ENCODE measurements at places on chromosomes 7 and 10.

- no peak for DNase-seq
These were observed 15.9 kb downstream of the POLL start for GRCh38 chr10:101572126-101572525.

DNA sequence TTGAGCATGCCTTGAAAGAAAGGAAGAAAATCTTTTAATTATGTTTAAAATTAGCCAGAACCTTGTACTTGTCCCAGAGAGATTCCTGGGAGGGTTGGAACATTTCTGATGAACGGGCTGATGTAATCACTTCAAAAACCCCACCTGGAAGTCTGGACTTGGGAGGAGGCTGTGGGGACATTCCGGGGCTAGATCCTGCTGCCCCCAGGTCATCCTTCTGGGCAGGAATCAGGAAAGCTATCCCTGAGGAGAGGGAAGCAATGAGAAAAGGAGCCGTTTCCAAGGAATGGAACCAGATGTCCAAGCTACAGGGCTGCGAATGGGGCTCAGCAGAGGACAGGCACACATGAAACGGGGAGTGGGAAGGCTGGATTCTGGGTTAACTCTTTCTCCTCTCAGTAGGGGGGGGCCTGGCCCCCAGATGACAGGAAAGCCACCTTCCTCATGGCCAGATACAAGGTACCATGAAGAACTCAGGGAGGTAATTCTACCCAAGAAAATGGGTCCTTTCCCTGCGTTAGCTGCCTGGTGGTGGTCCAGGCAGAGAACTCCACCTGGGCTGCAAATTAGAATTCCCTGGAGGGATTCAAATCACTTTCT is 280.1 kb downstream of the TCF7L2 start:
- DNase-seq, result no peak

DNA sequence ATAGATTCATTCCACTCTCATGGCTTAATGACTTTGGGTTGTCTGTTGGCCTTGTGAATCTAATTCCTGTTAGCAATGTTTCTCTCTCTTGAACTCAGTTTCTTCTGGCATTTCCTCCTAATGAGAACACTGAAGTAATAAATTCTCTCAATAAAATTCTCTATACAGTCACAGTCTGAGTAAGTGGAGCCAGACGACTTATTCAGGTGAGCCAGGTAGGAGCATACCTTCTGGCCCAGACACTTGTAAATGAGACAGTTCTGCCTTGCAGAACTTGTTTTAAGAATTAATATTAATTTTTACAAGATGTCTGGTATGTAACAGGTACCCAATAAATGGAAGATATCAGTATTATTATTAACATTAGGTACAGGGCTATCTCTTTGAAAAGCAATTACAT is 28.6 kb upstream of the AGR2 start:
- DNase-seq, result no peak

DNA sequence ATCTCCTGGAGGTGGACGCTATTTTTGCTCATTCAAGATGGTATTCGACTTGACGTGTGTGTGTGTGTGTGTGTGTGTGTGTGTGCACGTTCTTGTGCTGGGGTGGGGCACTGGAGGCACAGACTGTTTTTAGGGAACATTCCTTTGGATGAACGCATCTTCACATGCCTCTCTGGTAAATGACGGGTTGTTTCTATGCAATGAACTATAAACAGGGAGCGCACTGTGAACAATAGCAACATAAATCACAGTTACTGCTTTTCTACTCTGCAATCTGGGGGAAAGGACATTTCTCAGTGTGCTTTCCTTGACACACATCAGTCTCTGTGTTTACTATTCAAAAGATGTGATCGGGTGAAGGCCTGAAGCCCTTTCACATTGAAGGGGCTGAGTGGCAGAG is 120.1 kb upstream of the PITRM1 start:
- no peak for DNase-seq

DNA sequence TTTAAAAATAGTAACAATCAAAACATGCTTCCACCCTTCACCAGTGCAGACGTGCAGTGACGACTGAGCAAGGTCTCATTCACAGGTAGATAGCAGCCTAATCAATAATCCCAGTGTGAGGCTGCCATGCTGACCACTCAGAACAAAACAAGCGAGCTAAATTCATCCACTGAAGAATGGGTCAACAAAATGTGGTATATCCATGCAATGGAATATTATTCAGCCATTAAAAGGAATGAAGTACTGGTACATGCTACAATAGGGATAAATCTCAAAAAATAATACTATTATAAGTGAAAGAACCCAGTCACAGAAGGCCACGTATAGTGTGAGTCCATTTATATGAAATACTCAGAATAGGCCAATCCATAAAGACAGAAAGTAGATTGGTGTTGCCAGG is 74.0 kb downstream of the PTPRE start:
- no peak for DNase-seq

GRCh38 chr10:110040108-110040507 is 32.3 kb downstream of the ADD3 start:
- DNase-seq, result no peak

- no peak for DNase-seq
These were observed 45.4 kb downstream of the MRPS24 start for GRCh38 chr7:43823941-43824340.

DNA sequence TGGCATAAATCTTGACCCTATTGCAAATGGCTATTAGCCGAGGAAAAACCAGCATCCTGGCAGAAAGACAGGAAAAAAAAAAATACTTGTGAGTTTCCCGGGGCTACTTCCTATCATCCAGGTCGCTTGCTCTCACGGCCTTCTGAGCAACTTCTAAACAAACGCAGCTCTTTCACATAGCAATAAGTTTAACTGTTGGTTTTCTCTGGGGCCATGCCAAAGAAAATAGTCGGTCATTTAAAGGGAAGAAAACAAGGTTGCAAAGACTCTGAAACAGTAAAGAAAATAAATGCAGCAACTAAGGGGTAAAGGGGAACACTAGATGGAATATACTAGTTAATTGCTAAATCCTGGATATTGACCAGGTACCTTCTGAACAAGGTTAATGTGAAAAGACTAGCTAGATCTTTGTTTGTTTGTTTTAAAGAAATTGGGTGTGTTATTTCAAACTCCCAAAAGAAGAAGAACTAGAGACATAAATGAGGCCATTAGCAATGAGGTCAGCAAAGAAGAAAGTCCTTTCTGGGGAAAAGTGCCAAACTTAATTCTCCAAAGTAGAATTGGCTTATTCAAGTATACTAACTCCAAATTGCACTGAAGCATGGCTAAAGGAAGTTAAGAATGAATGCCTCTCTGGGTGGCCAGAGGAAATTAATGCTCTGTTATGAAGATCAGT is 54.2 kb downstream of the SLC39A12 start:
- no peak for DNase-seq

DNA sequence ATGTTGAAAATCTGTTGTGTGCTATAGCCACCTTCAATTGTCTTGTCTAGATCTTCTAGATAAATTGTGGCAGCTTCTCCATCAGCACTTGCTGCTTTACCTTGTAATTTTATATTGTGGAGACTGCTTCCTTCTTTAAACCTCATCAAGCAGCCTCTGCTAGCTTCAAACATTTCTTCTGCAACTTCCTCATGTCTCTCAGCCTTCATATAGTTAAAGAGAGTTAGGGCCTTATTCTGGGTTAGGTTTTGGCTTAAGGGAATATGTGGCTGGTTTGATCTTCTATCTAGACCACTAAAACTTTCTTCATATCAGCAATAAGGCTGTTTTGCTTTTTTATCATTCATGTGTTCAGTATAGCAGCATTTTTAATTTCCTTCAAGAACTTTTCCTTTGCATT is 128.2 kb downstream of the ADAM22 start:
- DNase-seq, result no peak

DNA sequence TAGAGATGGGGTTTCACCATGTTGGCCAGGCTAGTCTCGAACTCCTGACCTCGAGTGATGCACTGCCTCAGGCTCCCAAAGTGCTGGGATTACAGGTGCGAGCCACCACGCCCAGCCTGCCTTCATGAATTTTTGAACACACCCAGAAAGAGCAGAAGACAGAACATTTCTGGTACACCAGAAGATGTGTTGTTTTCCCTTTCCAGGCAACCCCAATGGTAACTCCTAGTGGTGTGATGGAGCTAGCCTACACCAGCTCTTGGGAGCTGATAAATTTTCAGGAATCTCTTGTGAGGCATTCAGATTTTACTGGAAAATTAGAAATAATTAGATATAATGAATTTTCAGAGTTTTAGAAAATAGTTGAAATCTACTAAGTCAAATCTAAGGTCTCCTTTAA is 904 bp upstream of the CCDC7 start:
- no peak for DNase-seq

DNA sequence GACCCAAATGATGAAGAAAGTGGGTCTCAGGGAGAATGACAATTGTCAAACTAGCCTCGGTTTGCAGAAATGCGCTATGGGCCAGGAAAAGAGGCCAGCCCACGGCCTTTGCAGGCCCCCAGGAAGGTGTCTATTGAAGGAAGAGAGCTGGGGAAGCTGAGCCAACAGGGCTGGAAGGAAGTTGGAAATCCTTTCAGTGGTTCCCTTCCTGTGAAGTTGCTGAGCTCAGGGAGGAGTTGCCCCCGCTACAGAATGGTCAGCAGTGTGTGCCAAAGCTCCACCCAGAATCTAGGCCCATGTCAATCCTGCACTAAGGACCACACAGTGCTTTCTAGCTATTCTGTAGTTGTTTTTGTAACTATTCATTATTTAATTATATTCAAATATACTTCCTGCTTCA is 91.6 kb upstream of the ANLN start:
- no peak for DNase-seq

DNA sequence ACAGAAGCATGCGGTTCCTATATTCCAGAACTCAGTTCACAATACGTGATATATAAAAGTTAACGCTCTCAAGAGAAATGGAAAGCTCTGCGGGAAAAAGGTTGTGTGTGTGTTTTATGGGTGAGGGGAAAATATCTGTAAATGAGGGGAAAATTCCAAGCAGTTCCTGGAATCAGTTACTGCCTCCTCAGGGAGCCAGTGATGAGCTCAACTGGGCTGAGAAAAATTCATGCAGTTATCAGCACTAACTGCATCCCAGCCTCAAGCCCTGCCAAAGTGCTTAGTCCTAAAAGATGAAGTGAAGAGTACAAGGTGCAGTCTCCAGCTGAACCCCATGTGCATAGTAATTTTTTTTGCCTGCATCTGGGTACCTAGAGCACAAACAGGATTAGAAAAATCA is 191.9 kb downstream of the CDK14 start:
- DNase-seq, result no peak

- DNase-seq, result no peak
These were observed 14.3 kb upstream of the DMBT1 start for GRCh38 chr10:122546242-122546641.

DNA sequence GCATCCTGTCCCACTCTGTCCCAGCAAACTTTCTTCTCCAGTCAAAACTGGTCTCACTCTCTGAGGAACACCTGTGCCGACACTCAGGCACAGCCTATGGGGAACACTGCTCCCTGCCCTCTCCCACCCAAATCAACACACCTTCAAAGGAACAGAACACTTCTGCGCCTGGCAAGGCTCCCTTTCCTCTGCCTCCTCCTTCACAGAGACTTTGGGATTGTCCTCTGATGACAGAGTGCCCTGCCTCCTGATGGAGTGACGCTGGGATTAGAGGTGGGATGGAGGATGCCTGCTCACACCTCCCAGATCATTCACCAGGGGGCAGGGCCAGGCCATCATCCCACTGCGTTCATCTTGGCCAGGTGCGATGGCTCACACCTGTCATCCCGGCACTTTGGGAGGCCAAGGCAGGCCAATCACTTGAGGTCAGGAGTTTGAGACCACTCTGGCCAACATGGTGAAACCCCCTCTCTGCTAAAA is 26.5 kb downstream of the KLF6 start:
- no peak for DNase-seq

DNA sequence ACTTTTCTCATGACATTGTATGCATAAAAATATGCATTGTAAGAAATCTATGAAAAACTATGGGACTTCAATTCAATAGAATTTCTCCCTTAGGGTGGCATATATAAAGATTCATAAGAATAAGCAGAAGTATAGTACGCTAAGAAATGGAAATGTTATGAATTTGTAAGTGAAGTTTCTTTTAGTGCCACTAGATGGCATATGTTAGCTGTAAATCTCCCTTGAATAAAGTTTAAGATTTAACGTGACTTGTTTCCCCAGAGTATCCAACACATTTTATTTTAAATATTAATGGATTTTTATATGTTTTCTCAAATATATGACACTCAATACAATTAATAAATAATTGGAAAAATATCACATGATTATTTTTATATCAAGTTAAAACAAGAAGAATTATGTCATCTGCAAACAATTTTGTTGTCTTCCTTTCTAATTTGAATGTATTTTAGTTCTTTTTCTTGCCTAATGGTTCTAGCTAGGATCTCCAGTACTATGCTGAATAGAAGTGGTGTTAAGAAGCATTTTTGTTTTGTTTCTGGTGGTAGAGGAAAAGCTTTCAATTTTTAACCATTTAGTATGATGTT is 287.2 kb downstream of the HGF start:
- no peak for DNase-seq

- no peak for DNase-seq
These were observed 20.3 kb downstream of the COL26A1 start for GRCh38 chr7:101382937-101383336.

GRCh38 chr7:48691788-48692187 is 232.6 kb upstream of the CDC14C start:
- no peak for DNase-seq

- DNase-seq, result no peak
These were observed 43.2 kb downstream of the COBL start for GRCh38 chr7:51273360-51273759.

DNA sequence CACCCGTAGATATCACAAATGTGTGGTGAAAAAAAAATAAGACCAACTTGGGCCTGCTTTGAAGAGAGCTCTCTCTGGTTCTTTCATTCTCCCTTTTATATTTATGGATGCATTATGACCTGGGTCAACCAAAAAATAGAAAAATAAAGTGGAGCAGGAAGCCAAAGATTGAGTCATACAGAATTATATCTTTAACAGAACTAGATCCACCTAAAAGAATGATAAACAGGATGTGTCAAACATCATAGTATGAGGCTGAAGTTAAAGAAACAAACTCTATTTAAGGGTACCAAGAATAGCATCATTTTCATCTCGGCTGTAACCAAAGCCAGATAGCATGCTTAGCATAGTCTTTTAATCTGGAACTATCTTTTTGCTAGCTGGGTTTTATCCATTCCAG is 28.8 kb upstream of the NMT2 start:
- no peak for DNase-seq

DNA sequence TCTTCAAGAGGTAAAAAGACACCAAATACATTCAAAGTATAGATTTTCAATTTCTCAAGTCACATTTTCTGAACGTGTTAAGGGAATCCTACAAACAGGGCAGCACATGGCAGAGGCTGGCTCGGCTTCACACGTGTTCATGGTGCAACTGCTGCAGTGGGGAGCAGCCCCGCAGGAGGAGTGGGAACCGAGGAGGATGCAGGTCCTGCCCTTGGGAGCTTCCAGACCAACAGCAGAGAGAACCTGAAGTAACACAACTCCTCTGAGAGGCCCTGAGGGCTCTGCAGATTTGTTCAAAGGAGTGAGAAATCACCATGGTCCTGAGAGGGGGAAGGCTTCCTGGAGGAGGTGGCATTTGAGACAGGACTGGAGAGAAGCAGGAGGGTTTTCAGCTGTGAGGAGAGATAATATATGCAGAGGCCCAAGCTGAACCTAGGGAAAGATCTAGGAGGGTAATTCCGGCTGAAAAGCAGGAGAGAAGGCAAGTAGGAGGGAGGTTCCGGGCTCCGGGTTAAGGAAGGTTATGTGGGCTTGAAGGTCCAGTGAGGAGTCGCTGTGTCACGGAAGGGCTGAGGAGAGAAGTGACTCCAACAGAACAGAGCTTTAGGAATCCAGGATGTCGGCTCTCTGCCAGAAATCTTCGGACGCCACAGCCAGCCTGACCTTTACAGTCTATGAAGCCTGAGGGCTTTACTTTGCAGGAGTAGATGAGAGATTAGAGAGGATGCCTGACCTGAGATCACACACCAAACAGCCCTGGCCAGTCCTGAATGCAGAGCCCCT is 77.5 kb downstream of the GPR26 start:
- no peak for DNase-seq
